ENCODE measurements at places on chromosomes 12 and 14.

- no peak for DNase-seq
These were observed 880.9 kb downstream of the NRXN3 start for GRCh38 chr14:79050787-79051727.

DNA sequence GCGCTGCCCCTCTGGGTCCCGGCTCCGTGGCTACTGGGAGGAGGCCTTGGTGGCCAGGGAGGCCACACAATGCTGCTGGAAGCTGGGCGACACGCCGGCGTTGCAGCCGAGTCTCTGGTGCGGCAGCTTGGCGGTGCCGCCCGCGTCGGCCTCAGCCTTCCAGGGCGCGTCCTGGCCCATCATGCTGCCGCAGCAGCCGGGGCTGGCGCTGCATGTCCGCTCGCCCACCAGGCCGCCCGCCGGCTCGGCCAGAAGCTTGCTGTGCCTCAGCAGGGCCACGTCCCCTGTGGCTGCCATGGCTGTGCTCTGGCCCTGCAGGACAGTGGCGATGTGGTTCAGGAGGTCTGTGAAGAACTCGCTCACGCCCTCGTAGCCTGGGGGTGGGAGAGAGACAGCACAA, 18.6 kb downstream of the CHGA start:
- no peak for DNase-seq

- DNase-seq = no peak
These were observed 12.2 kb downstream of the SDR9C7 start for GRCh38 chr12:56922031-56922430.

GRCh38 chr14:64865109-64865508, 14.6 kb downstream of the SPTB start:
- DNase-seq = no peak

GRCh38 chr12:47767216-47767724, 5.8 kb upstream of the SLC48A1 start:
- no peak for DNase-seq

- no peak for DNase-seq
These were observed 255.5 kb downstream of the SNAPC1 start for GRCh38 chr14:62017651-62018230.

DNA sequence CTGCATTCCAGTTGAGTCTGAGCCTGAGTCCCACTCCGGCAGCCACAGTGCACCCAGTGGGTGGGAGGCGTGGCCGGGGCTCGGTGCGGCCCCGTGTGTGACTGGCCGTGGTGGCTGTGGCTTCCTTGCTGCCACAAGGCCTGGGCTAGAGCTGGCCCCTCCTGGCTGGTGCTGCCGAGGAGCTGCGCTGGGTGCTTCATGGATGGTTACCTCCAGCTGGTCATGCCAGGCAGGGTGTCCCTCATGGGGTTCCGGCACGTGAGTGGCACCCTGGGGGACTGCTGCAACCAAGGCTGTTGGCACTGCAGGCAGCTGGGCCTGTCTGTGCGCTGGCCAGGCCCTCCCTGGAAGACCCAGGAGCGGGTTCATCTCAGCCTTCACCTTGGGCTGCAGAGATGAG, 62.7 kb downstream of the KIF26A start:
- DNase-seq = no peak
